ENCODE measurements at places on chromosomes 6 and 20. TPM values are rescaled to one million over a fixed set of nuclear protein-coding genes. Genes with fewer than 3 reads are reported as not detected.

GRCh38 chr6:122289762-122290539 lies 109.5 kb upstream of the HSF2 start:
- H3K27ac ChIP-seq = no peak overlapping the region
- H3K4me1 ChIP-seq = no peaks in the 10 kb centered on the region
- H3K36me3 ChIP-seq = no peaks in the 10 kb centered on the region
- H3K4me3 ChIP-seq = no peak overlapping the region
- H3K27me3 ChIP-seq = no peaks in the 10 kb centered on the region

GRCh38 chr20:32965115-32965514 lies 39.1 kb downstream of the SUN5 start:
- H3K27me3 ChIP-seq = peaks cover 97% of the 10 kb centered on the region
- H3K36me3 ChIP-seq = no peaks in the 10 kb centered on the region
- DNase-seq = no peak
- H3K27ac ChIP-seq = no peak overlapping the region

DNA sequence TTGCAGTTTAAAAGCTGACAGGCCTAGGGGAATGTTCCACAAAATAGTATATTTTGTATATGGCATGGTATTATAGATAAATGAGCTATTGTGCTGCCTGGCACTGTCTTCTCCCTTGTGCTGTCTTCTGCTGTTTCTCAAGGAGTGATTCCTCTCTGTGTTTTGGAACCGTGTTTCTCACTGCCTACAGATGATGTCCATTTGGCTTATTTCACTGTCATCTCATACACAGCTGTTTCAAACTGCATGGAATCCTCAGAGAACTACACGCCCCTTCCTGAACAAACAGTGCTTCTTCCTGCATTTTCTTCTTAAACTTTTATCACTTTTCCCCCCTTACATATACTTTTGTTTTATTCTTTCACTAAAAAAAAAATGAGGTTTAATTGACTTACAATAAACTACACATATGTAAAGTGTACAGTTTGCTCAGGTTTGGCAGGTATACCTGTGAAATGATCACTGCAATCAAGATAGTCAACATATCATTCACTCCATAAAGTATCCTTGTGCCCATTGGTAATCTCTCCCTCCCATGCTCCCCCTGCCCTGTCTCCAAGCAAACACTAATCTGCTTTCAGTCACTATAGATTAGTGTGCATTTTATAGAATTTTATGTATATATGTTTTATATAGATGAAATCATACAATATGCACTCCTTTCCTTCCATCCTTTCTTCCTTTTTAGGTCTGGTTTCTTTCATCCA lies 43.0 kb downstream of the CBFA2T2 start:
- no peak overlapping the region for H3K27ac ChIP-seq
- H3K4me3 ChIP-seq = no peak overlapping the region
- DNase-seq = no peak
- peaks cover 1% of the 10 kb centered on the region for H3K4me1 ChIP-seq
- no peaks in the 10 kb centered on the region for H3K36me3 ChIP-seq

Gene NKX2-2
- total RNA-seq = not detected

Gene COQ3
- total RNA-seq = 14.4 TPM
